ENCODE measurements at places on chromosomes 2 and 18.

DNA sequence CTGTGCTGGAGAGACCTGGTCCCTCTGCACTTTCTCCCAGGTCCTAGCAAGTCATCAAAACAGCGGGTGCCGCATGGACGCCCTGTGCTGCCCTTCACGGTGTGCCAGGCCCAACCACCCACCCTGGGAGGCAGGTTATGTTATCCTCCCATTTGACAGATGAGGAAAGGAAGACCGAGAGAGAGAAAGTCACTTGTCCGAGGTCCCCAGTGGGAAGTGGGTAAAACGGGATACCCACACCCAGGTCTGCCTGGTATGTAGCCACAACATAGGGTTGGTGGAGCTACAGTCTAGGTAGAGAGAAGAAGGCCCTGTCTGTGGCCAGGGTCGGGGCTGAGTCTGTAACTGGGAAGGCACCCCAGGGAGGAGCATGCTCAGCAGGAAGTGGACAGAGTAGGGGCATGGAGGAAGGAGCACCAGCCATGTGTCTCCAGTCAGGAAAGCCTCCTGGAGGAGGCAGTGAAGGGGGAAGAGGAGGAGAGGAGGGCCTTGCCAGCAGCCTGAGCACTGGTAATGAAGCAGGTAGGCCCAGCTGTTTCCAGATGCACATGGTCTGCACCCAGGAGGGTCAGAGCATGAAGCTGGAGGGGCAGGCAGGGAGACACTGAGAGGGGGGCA is 98.4 kb downstream of the ZFP36L2 start:
- no peak for DNase-seq

DNA sequence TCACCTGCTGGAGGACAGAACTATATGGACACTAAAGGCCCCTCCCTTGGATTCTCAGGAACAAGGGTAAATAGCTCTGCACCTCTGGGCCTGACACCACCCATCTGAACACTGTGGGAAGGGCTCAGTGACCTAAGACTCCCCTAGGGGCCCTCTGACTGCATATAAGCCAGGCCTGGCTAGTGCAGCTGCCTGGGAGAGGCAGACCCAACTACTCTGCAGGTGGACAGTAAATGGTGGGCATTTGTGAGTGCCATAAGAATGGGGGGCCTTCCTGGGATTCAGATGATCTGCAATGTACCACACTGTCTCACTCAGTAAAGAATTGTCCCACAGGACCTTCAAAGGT is 11.2 kb upstream of the WIPF1 start:
- no peak for DNase-seq

DNA sequence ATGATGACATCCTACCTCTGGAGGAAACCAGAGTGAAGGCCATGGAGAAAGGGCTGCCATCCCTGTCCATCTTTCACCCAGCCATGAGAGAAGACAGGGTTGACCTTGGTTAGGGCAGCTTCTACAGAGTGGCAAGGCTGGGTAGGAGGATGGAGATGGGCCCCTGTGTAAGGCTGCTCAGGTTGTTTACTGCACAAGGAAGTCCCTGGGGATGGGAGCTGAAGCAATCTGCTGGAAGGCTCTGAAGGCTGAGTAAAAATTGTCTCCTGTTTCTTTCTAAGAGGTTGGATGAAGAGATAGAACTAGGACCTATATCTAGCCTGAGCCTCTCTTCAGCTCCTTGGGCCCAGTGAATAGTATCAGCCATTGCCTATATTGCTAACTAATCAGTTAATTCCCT is 14.4 kb downstream of the ELMOD3 start:
- no peak for DNase-seq

GRCh38 chr2:106885971-106886915 is at the start of gene ST6GAL2:
Gene ST6GAL2, minus strand, starts transcription at chr2:106886167. Its CDS starts 42,190 bp downstream, at chr2:106843977.
- DNase-seq: no peak

DNA sequence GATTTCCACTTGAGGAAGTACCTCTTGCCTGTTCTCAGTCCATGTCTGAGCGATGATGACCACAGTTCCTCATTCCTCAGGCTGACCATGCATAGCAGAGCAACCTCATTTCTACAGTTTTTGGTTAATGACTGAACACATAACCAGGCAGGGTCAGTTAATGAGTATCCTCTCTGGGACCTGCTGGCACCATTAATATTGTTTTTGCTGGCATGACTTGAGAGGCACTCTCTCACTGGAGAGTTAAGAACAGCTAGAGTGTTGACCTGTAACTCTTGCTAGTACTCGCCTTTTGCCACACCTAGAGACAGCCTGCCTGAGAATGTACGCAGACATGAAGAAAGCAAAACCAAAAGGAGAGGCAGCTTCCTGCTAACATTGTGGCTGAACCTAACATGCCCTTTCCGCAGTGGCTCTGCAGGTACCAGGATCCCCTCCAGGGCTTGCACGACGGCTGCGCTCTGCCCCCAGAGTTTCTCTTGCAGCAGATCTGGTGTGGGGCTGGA is 23.9 kb downstream of the PECR start:
- no peak for DNase-seq

GRCh38 chr2:238971318-238972145 is 123.6 kb downstream of the TWIST2 start:
- no peak for DNase-seq

Measured in stimulated activated CD8-positive, alpha-beta memory T cell treated with anti-CD3 and anti-CD28 coated beads, Interleukin-15, amount 100 ng/mL, for 24 hours (primary cell).